Omental fat pad (tissue), 4 donors: ENCODE measurements at places on chromosomes 7 and 10. TPM values are rescaled to one million over a fixed set of nuclear protein-coding genes. Genes with fewer than 3 reads are reported as not detected.

Gene OIT3
- not detected for total RNA-seq

Gene DGKI
- total RNA-seq: 1.5 TPM

- DNase-seq: no peak
These were observed 197.3 kb upstream of the SHH start for GRCh38 chr7:156009569-156009968.

Gene CLCN1
- 0.24 TPM for total RNA-seq

GRCh38 chr7:128235471-128235870, 5.6 kb upstream of the LEP start:
- DNase-seq: no peak
